ENCODE measurements at places on chromosomes 13 and 19. TPM values are rescaled to one million over a fixed set of nuclear protein-coding genes. Genes with fewer than 3 reads are reported as not detected.

Gene CLEC17A
- total RNA-seq: not detected

Gene ICAM1
- total RNA-seq: 12.8 TPM

Gene CGB5
- not detected for total RNA-seq

Gene CEACAM3
- total RNA-seq: not detected

Gene TNNT1
- total RNA-seq: not detected

Gene METTL21C
- total RNA-seq: not detected

Gene SYNE4
- total RNA-seq: not detected

Gene NLRP5
- total RNA-seq: not detected

Gene GJB6
- total RNA-seq: not detected

Gene ZNF135
- total RNA-seq: 5.3 TPM

Gene PBX4
- not detected for total RNA-seq

Gene LIM2
- not detected for total RNA-seq

Gene DKKL1
- 0.50 TPM for total RNA-seq
